ENCODE measurements at places on chromosomes 4 and X.

DNA sequence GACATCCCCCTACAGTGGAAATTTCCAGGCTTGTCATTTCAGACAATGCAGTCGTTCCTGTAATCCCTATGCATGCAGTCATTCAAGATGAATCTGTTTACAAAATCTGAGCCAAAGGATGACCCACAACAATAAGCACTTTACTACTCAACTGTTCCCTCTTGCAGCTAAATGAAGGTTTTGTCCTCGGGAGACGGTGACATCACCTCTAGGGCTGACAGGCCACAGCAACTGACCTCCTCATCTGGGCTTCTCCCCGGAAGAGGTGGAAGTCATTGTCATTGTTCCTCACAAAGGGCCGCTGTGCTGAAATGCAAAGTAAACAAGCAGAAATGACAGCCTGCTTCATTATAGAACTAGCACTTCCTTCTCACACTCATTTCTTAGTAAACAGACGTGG lies 29.2 kb downstream of the CLRN2 start:
- DNase-seq = no peak

DNA sequence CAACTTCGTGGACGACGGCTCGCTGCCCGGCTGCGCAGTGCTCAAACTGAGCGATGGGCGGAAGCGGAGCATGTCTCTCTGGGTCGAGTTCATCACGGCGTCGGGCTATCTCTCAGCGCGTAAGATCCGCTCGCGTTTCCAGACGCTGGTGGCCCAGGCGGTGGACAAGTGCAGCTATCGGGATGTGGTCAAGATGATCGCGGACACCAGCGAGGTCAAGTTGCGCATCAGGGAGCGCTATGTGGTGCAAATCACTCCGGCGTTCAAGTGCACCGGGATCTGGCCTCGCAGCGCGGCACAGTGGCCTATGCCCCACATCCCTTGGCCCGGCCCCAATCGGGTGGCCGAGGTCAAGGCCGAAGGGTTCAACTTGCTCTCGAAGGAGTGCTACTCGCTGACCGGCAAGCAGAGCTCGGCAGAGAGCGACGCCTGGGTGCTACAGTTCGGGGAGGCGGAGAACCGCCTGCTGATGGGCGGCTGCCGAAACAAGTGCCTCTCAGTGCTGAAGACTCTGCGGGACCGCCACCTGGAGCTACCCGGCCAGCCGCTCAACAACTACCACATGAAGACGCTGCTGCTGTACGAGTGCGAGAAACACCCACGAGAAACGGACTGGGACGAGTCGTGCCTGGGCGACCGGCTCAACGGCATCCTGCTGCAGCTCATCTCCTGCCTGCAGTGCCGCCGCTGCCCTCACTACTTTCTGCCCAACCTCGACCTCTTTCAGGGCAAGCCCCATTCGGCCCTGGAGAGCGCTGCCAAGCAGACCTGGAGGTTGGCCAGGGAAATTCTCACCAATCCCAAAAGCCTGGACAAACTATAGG lies 1.5 kb downstream of the MAB21L2 start:
- DNase-seq = no peak

GRCh38 chrX:103356130-103356798 lies at the start of gene TCEAL9:
TCEAL9 (plus strand) TSS chrX:103356506; CDS start chrX:103357685, 1,179 bp downstream.
- no peak for DNase-seq

DNA sequence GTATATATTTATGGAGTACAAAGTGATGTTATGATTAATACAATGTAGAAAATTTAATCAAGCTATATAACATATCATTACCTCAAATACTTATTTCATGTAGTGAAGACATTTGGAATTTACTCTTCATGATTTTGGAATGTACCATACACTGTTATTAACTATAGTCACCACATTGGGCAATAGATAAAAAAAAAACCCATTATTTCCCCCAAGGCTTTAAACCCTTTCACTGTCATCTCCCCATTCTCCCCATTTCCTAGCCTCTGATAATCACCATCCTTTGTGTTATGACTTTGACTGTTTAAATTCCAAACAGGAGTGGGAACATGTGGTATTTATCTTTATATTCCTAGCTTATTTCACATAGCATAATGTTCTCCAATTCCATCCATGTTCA lies 2189.1 kb upstream of the AGA start:
- DNase-seq = no peak

- DNase-seq = no peak
Observed at GRCh38 chr4:2393353-2394270, 24.8 kb downstream of the ZFYVE28 start.

DNA sequence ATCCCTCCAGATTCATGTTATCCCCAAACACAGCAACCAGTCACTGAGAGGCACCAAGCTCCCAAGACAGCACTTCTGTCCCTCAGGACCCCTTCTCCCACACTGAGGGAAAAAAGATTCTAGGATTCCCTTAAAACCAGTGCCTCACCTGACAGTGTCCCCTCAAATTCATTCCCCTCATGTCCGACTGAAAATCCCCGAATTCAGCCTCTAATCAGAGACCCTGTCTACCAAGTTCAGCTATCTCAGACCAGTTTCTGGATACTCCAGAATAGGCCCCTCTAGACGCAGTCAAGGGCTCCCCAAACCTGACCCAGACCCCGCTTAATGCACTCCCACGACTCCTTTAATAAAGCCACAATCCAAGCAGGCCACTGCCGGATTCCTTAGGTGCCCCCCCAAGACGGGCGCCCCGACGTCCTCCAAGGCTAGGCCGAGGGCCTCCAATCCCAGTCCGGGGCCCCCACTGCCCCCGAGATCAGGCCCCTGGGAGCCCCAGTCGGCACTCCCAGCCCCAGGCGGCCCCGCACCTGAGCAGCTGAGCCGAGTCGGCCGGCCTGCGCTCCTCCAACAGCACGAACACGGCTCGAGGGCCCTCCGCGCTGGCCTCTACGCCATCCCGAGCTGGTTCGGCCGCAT lies 457 bp downstream of the TFE3 start:
- DNase-seq = no peak

DNA sequence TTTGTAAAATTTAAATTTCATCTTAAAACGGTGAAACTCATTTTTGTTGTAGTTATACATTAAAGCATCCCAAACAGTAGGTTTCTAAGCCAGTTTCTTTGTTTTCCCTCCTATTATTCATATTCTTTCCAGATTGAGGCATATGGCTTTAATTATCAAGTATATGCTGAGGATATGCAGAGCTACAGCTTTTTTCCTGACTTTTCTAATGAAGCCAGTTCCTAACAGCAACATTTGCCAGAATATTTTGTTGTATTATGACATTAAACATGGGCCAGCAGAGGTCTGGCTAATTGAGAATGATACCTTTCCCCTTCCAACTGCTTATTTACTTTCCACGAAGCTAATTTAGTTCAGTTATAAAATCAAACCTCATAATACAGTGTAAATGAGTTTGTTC lies 75.3 kb downstream of the SLIT2 start:
- DNase-seq = no peak

DNA sequence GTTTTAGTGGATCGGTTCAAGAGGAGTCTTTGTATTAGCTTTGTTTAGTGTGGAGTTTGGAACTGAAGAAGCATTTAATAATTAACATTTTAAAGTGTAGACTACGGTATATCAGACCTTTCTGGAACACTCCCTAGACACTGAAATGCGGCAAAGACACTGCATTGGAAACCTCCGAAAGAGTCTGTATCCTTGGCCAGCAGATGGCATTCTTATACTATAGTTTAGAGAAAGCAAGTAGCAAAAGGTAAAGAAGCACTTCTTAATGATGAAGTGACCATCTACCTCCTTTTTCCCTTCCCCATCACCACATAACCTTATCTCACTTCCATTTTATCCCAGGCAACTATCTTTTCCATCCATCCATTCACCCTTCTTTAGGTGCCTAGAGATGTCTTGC lies 7.6 kb downstream of the FABP2 start:
- no peak for DNase-seq

DNA sequence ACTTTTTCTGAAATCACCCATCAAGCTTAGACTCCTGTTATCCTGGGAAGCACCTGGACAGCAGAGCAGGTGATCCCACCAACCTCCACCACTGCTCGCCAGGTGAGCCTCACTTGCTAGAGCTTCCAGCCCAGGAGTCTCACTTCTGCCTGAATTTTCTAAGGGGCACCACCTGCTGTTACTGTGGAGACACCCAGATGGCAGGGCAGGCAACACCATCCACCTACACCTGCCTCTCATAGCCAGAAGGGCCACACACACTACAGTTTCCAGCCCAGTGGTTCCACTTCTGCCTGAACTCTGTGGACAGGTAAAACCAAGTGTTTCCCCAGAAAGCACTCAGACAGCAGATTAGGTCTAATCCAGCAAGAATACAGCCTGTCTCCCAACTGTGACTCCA lies 262.0 kb downstream of the ARAP2 start:
- DNase-seq = no peak

- DNase-seq = no peak
Observed at GRCh38 chrX:104806346-104806745, 240.3 kb downstream of the IL1RAPL2 start.

DNA sequence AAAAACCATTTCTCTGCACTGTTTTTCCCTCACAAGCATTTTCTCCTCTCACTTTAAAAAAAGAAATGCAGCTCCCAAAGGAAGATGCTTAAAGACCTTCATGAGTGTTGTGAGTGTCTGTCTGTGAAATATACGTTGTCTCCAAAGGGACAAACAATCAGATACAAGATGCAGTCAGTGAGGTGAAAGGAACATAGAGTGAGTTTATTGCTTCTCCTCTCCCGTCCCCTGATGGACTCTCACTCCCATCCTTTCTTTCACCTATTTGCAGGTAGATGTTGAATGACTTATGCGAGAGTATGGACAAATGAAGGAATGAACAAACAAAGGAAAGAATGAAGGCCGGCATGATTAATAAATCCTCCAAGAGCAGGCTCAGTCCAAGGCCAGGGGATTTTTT lies 561.2 kb upstream of the DIPK2B start:
- DNase-seq = no peak

GRCh38 chrX:152821145-152821765 lies 9.3 kb downstream of the CETN2 start:
- DNase-seq = no peak

DNA sequence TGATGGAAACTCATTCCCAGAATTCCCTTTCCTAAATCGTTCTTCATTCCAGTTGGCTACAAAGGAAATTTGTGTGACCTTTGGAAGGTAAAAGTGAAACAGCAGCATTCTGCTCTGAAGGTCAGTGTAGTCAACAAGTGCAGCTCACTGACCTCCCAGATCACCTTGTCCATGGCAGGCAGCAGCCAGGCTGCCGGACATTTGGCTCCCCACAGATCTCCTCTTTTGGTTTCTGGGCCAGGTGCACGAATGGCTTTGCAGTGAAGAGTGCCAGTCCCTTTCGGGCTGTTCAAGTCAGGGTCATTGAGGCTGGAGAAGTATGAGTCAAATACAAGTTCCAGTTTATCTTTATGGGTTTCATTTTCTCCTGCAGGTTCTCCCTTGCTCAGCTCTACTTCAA lies 14.3 kb downstream of the GPRIN3 start:
- no peak for DNase-seq

DNA sequence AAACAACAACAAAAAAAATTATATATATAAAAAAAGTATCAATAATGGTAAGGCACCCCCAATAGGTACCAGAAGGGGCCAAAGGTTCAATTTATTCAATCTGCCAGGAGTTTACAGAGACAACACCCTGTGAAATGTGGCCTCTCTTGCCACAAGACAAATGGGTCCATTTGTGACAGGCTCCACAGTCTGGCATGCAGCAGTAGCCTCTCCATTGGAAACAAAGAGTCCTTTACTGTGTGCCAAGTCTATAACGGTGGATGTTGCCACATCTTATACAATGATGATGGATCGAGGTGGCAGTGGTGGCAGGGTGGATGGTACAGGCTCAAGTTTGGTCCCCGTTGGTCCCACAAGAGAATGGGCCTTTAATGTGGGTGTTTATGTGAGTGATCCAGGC lies 70.1 kb upstream of the SH3RF1 start:
- DNase-seq = no peak

DNA sequence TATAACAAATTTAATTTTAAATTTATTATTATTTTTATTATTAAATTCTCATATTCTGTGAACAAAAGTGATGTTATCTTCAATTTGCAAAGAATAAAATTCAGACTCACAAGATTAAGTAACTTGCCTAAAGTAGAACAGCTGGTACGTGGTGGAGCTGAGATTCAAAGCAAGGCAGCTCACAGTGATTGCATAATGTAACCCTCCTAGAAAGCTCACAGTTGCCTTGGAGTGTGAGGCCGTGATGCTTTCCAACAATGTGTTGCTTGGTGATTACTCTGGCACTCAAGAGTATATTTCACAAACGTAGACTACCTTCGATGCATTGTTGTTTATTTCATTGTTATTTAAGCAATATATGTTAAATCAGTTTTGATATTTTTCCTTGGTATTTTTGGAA lies 1039.2 kb upstream of the PABPC4L start:
- DNase-seq = no peak

- no peak for DNase-seq
Observed at GRCh38 chr4:147578593-147578992, 38.6 kb upstream of the TMEM184C start.

DNA sequence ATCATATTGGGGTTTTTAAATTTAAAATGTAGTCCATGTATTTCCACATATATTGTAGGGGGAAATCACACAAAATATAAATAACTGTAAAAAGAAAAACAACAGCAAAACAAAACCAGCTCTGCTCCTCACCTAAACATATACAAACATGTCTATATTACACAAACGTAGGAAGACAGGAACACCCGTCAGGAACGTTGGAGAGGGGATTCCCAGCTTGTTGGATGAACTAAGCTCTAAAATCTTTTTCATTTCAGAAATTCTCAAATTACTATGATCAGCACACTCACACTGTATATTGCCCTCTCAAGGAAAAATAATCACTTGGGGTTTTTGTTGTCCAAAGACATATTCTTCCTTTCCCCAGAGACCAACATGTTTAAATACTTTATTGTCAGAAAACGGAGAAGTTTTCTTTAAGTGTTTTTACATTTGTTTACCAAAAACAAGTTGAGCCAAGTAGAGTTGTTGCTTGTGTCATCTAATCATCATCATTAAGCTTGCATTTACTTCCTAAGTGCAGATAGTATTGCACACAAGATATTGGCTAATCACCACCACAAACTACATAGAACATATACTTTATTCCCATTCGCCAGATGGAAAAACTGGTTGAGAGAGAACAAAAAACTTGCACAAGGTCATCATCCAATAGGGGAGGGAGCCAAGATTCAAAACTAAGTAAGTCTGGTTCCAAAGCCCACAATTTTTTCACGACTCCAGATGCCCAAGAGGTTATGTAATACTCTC lies 2.4 kb upstream of the TLR10 start:
- DNase-seq = no peak
